ENCODE measurements at places on chromosomes 6 and 20. TPM values are rescaled to one million over a fixed set of nuclear protein-coding genes. Genes with fewer than 3 reads are reported as not detected.
A peak's percentile ranks its signal among the peaks of the same experiment; 100 is the strongest.

DNA sequence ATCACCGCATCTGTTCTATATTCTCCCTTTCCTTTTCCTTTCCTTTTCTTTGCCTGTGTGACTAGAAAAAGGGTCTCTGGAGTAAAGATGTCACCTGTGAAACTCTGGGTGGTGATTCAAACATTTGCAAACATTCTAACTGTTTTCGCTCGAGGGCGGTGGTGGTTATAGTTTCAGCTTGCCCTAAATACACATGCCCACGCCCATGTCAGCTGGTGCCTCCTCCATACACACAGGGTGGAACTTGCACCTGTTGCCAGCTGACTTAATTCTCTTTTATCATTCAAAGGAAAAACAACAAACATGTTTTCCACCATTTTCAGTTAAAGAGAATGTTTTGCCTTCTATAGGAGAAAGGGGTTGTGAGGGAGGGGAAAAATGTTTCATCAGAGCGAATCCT lies 381.9 kb upstream of the ARID1B start:
- no peaks in the 10 kb centered on the region for H3K27me3 ChIP-seq
- H3K27ac ChIP-seq, result peak overlapping the region; percentile 79
- no peak for DNase-seq
- H3K4me3 ChIP-seq, result no peak overlapping the region
- peaks cover 40% of the 10 kb centered on the region for H3K4me1 ChIP-seq
- H3K36me3 ChIP-seq, result no peaks in the 10 kb centered on the region

DNA sequence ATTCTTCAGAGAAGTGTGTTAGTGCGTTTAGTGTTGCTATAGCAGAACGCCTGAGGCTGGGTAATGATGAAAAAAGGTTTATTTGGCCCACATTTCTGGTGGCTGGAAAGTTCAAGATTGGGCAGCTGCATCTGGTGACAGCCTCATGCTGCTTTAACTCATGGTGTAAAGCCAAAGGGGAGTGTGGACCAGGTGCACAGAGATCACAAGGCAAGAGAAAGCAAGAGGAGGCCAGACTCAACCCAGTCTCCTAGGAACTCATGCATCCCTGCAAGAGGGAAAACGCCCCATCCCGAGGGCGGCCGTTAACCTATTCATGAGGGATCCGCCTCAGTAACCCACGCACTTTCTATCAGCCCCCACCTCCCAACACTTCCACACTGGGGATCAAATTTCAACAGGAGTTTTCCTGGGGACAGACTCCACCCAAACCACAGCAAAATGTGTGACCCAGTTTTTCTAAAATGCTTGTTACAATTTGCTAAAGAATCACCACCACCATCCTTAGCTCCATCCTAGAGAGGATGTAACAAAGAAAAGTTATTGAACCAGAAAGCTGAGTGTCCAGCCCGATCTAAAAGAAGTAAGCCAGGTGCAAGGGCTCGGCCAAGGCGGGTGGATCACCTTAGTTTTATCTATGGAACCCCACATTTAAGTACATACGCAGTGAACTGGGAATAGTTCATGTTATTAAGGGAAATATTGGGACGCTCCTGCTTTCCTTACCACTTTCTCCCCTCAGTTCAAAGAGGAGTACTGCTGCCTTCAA lies 164.8 kb downstream of the QKI start:
- H3K36me3 ChIP-seq, result no peaks in the 10 kb centered on the region
- no peaks in the 10 kb centered on the region for H3K27me3 ChIP-seq
- DNase-seq, result no peak
- H3K27ac ChIP-seq, result peak overlapping the region; percentile 4
- H3K4me1 ChIP-seq, result peaks cover 13% of the 10 kb centered on the region

DNA sequence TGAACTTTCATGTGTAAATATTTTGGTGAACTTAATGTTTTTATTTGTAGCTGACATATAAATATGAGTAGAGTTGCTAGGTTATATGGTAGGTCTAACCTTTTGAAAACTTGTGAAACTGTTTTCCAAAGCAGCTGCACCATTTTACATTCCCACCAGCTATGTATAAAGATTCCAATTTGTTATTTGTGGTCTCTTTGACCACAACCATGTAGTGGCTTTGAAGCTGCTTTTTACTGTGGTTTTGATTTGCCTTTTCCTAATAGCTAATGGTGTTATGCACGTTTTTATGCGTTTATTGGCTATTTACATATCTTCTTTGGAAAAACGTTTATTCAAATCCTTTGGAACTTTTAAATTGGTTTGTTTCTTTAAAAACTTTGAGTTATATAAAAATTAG lies 10.3 kb downstream of the CST3 start:
- no peak overlapping the region for H3K4me3 ChIP-seq
- peaks cover 8% of the 10 kb centered on the region for H3K36me3 ChIP-seq
- H3K27ac ChIP-seq, result no peak overlapping the region
- DNase-seq, result no peak
- H3K4me1 ChIP-seq, result peaks cover 45% of the 10 kb centered on the region
- H3K27me3 ChIP-seq, result no peaks in the 10 kb centered on the region

The BACH2 gene
- total RNA-seq, result 8.5 TPM

The ZNF335 gene
- total RNA-seq, result 25.8 TPM

DNA sequence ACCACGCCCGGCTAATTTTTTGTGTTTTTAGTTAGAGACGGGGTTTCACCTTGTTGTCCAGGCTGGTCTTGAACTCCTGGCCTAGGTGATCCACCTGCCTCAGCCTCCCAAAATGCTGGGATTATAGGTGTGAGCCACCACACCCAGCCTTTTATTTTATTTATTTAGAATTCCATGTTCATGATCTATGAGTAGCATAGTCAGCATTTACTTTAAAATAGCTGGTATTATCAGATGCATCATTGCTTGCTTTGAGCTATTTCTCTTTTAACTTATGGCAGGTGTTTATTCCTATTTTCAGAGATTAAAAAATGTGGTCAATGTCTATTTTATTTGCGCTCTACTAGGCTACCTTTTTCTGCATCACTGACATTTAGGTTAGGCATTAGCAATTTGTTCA lies 152.0 kb downstream of the UTRN start:
- no peaks in the 10 kb centered on the region for H3K4me1 ChIP-seq
- peaks cover 61% of the 10 kb centered on the region for H3K36me3 ChIP-seq
- H3K27ac ChIP-seq, result no peak overlapping the region
- no peak for DNase-seq
- no peak overlapping the region for H3K4me3 ChIP-seq

The LZTS3 gene
- total RNA-seq, result 9.3 TPM
